ENCODE measurements at places on chromosomes 1 and 21.

GRCh38 chr1:211939876-211940468, 95.4 kb downstream of the INTS7 start:
- no peak for DNase-seq

GRCh38 chr1:17335821-17336710, 28.1 kb downstream of the PADI4 start:
- peak; percentile 74 for DNase-seq

GRCh38 chr1:98389809-98390208, 271.7 kb upstream of the SNX7 start:
- DNase-seq: no peak

- no peak for DNase-seq
These were observed 365.4 kb upstream of the DUSP10 start for GRCh38 chr1:222107267-222107666.

DNA sequence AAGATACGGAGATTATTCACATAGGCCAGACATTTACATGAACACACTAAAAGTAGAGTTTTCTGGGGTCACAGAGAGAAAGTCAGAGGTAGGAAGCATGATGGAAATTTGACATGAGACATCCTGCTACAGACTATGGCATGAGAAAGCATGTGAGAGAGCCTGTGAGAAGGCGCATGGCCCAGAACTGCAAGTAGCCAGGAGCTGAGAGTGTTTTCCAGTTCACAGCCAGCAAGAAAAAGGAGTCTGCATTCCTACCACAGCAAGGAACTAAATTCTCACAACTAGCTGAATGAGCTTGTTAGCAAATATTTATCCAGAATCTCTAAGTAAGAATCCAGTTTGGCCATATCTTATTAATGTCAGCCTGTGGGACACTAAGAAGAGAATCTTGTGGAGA, 673.3 kb downstream of the BRINP3 start:
- DNase-seq: no peak

DNA sequence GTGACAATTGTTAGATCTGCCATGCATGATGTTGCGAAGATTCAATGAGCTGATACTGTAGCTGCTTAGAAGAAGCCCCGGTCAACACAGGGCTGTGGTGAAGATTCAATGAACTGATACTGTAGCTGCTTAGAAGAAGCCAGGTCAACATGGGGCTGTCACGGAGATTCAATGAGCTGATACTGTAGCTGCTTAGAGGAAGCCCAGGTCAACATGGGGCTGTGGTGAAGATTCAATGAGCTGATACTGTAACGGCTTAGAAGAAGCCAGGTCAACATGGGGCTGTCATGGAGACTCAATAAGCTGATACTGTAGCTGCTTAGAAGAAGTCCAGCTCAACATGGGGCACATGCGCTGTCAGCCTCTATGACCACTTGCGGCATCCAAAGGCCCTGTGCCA, 18.8 kb upstream of the BACE2 start:
- DNase-seq: no peak

GRCh38 chr1:229940684-229941083, 126.4 kb upstream of the GALNT2 start:
- DNase-seq: no peak

DNA sequence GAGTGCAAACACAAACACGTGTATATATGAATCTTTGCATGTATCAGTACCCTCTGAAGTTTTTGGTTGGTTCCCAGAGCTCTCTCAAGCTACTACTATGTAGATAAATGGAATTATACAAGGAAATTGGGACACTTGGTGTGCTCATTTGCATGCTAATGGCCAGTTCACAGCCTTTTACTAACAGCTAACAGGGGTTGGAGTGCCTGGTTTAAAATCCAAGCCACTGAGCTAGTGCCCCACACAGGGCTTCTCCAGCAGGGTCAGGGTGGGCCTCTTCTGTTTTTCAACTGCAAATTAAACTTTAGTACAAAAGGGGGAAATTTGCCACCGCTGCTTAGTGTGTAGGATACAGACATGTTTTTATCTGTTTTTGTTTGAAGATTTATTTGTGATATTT, 121.0 kb downstream of the ATP5PO start:
- DNase-seq: no peak

- no peak for DNase-seq
These were observed 87.3 kb upstream of the CTTNBP2NL start for GRCh38 chr1:112308716-112309115.

GRCh38 chr1:150484861-150485260, 2.4 kb upstream of the TARS2 start:
- no peak for DNase-seq

GRCh38 chr21:35528116-35529042, 479.3 kb upstream of the RUNX1 start:
- DNase-seq: no peak

DNA sequence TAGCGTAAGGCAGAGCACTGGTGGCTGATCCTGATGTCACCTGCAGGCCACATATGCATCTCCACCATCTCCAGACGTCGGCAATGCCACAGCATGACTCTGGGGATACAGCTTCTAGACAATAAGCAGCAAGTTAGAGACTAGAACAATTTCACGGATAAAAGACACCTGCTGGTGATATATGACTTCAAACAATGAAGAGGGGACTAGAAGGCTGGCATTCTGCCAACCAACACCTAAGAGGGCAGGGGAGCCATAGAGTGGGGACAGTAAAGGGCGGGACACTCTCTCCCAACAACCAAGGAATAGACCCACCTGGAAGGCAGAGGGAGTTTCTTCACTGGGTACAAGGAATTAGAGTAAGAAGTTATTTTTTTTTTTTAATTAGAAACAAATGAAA, 126.7 kb downstream of the SIM2 start:
- no peak for DNase-seq

- DNase-seq: no peak
These were observed 94.4 kb upstream of the RGS4 start for GRCh38 chr1:162974810-162975209.

GRCh38 chr21:41345934-41346685, 15.7 kb upstream of the MX2 start:
- no peak for DNase-seq

- DNase-seq: peak; percentile 22
These were observed 38.7 kb upstream of the NEK7 start for GRCh38 chr1:198118134-198118533.

DNA sequence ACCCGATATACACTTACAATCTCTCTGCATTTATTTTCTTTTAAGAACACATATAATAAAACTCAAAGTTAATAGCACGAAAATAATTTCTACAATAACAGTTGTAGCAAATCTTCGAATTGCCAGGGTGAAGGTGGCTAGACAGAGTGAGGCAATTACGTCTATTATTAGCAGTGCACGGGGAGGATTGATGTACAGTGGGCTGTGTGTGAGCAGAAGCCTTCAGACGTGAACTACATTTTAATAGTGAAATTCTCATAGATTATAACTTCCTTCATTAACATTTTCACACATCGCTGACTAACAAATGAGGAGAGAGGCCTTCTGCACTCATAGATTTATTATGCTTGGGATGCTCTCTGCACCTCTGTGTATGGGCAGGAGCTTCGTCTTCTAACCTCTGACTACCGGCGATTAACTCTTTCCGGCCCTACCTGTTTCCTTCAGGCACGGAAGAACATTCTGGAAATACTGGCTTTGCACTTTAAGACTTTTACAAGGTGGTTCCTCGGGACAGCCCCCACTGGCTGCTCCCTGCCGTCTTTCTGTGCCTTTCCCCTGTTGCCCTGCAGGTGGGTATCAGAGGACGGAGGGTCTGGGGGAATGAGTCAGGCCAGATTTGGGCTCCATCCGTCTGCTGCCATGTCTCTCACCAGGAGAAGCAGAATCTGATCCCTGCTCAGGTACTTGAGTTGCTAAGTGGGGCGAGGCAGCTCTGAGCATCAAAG, 200.5 kb downstream of the CAMTA1 start:
- no peak for DNase-seq

GRCh38 chr1:150753416-150753815, 12.2 kb downstream of the CTSS start:
- DNase-seq: no peak

GRCh38 chr1:38446936-38447335, 400.3 kb upstream of the POU3F1 start:
- DNase-seq: no peak

DNA sequence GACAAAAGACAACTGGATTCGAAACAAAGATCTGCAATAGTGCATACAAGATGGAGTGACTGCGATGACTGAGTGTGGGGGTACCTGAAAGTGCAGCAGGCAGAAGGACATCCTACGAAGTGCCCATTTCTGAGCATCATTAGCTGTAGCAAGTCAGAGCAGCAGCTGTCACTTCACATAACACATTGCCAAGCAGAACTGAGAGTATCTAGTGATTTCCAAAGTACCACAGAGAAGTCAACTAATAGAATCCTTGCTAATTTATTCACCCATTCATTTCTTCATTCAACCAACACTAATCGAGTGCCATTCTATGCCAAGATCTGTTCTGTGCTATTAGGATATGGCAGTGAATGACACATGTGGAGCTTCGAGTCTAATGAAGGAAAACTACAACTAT, 31.6 kb upstream of the CAMSAP2 start:
- DNase-seq: no peak

- DNase-seq: no peak
These were observed 709.3 kb downstream of the KCNT2 start for GRCh38 chr1:195898924-195899323.

DNA sequence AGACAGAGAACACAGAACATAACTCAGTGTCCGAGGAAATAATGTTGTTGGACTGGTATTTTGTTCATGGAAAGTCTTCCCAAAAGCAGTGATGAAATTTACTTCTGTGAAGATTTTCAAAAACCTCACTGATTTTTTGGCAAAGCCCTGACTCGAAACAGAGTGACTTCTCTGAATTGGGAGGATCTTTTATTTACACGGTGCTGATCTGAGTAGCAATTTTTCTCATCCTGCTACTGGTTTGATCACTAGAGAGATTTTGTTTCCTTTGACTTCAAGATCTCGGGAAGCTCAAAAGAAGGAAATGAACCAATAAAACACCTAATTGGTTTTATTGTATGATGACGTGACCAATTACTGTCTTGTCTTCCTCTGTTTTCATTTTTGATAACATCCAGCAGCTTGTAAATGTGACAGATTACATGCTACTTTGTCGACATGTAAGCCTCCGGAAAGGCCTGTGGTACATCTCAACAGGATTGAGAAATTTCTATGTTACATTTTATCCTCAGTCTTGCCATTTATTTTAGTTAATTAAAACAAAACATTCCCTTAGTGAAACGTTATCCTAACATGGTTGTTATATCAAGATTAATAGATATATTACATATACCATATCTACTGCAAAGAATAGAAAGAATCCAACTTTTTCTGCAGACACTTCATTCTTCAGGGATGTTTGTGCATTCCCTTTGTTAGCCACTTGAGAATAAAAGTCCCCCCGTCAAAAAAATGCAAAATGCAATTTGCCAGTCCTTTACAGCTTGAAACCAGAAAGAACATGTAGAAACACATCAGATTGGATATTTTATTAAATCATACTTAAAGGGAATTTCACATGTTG, 42.8 kb upstream of the IFI44L start:
- DNase-seq: no peak

- no peak for DNase-seq
These were observed 503.9 kb upstream of the USP24 start for GRCh38 chr1:55718758-55719671.

- no peak for DNase-seq
These were observed 61.2 kb downstream of the MPZL1 start for GRCh38 chr1:167782946-167783345.

GRCh38 chr1:170355267-170355801, 176.6 kb upstream of the GORAB start:
- DNase-seq: no peak

DNA sequence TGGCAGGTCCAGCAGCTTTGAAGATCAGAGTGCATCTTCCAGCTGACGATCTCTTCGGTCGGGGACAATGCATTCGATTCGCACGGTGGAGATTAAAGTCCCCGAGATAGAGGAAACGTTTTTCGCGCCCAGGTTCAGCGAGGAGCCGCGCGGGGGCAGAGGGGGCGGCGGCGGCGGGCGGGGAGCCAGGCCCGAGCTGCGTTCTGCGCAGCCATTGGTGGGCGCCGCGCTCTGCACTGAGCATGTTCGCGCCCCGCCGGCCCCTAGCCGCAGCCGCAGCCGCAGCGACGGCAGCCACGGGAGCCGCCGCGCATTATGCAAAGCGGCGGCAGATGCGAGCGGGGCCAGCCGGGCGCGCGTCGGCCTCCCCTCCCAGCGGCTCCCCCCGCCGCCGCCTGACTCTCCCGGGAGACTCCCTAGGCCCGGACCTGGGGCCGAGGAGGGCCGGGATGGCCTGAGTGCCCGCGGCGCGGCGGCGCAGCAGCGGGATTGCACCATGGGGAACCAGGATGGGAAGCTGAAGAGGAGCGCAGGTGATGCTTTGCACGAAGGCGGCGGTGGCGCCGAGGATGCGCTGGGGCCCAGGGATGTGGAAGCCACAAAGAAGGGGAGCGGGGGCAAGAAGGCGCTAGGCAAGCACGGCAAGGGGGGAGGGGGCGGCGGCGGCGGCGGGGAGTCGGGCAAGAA, at the start of gene FMN2:
Gene FMN2 (plus strand): TSS at position 270 of the 687 bp plus-strand sequence. CDS start 227 bp downstream, at position 497.
- peak; percentile 90 for DNase-seq

DNA sequence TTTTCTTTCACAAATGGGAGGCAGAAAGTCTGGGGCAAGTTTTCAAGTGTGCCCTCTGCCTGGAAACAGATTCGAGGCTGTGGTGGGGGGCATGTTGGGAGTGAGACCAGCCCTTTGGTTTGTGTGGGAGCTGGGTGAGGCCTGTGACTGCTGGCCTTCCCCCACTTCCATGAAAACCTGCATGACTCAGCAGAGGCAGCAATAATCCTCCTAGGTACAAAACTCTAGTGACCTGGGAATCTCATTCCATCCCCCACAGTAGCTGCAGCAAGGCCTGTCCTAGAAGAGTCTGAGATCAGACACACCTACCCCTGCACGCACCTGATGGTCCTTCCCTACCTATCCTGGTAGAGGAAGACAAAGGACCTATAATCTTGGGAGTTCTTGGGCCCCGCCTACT, 42.1 kb upstream of the KIAA0040 start:
- no peak for DNase-seq

GRCh38 chr1:60390593-60391282, 317.2 kb upstream of the C1orf87 start:
- no peak for DNase-seq

GRCh38 chr1:212367474-212368072, 47.1 kb downstream of the PACC1 start:
- no peak for DNase-seq

DNA sequence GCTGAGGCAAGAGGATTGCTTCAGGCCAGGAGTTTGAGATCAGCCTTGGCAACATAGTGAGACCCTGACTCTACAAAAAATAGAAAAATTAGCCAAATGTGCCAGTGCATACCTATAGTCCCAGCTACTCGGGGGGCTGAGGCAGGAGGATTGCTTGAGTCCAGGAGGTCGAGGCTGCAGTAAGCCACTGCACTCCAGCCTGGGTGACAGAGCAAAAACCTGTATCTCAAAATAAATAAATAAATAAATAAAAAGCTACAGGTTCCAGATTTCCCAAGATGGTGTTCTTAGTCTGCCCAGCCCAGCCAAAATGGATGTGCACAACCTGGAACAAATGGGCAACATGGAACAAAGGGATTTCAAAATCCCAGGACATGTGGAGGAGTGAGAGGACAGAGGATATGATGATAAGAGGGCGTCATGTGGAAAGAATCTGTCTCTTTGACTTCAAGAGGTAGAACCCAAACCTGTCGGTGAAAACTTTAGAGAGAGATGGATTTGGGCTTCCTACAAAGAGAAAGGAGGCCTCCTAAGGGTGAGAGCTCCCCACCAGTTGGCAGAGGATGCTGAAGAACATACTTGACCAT, 3.2 kb downstream of the EDARADD start:
- no peak for DNase-seq
